Cardiac ventricle fibroblast (primary cell): ENCODE measurements at places on chromosomes 3 and 15. TPM values are rescaled to one million over a fixed set of nuclear protein-coding genes. Genes with fewer than 3 reads are reported as not detected.

SUSD5 gene
- 1.6 and 2.2 TPM in 2 replicates for total RNA-seq

KLHL40 gene
- not detected in 2 replicates for total RNA-seq

NANOGP8 gene
- total RNA-seq: not detected in 2 replicates

CTXND1 gene
- total RNA-seq: not detected in 2 replicates

CDHR4 gene
- not detected in 2 replicates for total RNA-seq

PRSS50 gene
- total RNA-seq: not detected in 2 replicates

P3H2 gene
- 2.7 and 9.7 TPM in 2 replicates for total RNA-seq

WDR72 gene
- not detected in 2 replicates for total RNA-seq

CACNA2D3 gene
- total RNA-seq: 2.6 TPM in 2 replicates

BNIP2 gene
- 53.8 and 80.1 TPM in 2 replicates for total RNA-seq

GPR149 gene
- total RNA-seq: not detected in 2 replicates

WDR93 gene
- 0.10 TPM in 1 of 2 replicates, not detected in the other for total RNA-seq

LPP gene
- 27.4 and 44.7 TPM in 2 replicates for total RNA-seq

SPESP1 gene
- total RNA-seq: 6.0 and 8.1 TPM in 2 replicates

TASOR gene
- 46.6 and 59.0 TPM in 2 replicates for total RNA-seq

ATP8B4 gene
- total RNA-seq: 1.4 and 1.8 TPM in 2 replicates

OSTN gene
- not detected in 2 replicates for total RNA-seq

CSTA gene
- total RNA-seq: 2.5 and 3.1 TPM in 2 replicates

RYR3 gene
- 0.06 and 0.10 TPM in 2 replicates for total RNA-seq

SNX22 gene
- total RNA-seq: 0.06 TPM in 1 of 2 replicates, not detected in the other

PTH1R gene
- total RNA-seq: 8.4 and 12.4 TPM in 2 replicates

STRA6 gene
- 0.44 TPM in 1 of 2 replicates, not detected in the other for total RNA-seq

SERINC4 gene
- not detected in 2 replicates for total RNA-seq

GXYLT2 gene
- 56.9 and 93.2 TPM in 2 replicates for total RNA-seq

DUOX1 gene
- not detected in 2 replicates for total RNA-seq

CCR8 gene
- not detected in 2 replicates for total RNA-seq

DPH3 gene
- total RNA-seq: 10.9 and 12.8 TPM in 2 replicates

PLAAT1 gene
- not detected in 2 replicates for total RNA-seq

SLC12A8 gene
- 2.6 and 3.2 TPM in 2 replicates for total RNA-seq

DAZL gene
- 0.10 and 1.4 TPM in 2 replicates for total RNA-seq

KBTBD8 gene
- total RNA-seq: 0.24 and 0.31 TPM in 2 replicates

PIGX gene
- total RNA-seq: 19.4 and 27.7 TPM in 2 replicates

ITIH1 gene
- not detected in 2 replicates for total RNA-seq

STXBP5L gene
- total RNA-seq: not detected in 2 replicates

LNP1 gene
- total RNA-seq: 2.6 and 5.8 TPM in 2 replicates

NR1I2 gene
- not detected in 2 replicates for total RNA-seq

MGLL gene
- 9.4 and 9.6 TPM in 2 replicates for total RNA-seq

PGBD4 gene
- total RNA-seq: 1.1 and 1.3 TPM in 2 replicates
